Stimulated activated CD4-positive, alpha-beta T cell treated with anti-CD3 and anti-CD28 coated beads, Interleukin-12 subunit alpha, Interleukin-12 subunit beta, amount 100 ng/mL, for 4 hours (primary cell): ENCODE measurements at places on chromosomes 5 and 9.

DNA sequence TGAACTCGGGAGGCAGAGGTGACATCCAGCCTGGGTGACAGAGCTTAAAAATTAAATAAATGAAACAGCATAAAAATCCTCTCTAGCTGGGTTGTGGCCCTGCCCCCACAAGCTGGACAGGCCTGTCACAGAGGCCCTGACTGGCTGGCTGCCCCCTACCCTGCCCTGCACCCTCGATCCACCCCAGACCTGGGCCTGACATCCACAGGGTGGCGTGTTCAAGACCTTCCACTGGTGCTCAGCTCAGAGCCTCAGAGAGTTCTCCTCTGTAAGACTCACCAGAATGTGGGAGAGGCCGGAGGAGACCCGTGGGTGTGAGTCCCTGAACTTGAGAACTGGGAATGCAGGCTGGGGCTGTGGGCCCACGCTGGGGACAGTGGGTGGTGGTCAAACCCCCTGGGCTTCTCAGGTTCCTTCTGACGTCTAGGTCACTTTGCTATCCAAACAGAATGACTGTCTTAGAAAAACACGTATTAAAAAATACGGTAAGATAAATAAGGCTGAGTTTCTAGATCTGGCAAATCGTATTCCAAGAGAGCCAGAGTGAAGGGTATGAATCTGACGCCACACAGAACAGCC lies 9.7 kb upstream of the WDR38 start:
- DNase-seq: no peak

DNA sequence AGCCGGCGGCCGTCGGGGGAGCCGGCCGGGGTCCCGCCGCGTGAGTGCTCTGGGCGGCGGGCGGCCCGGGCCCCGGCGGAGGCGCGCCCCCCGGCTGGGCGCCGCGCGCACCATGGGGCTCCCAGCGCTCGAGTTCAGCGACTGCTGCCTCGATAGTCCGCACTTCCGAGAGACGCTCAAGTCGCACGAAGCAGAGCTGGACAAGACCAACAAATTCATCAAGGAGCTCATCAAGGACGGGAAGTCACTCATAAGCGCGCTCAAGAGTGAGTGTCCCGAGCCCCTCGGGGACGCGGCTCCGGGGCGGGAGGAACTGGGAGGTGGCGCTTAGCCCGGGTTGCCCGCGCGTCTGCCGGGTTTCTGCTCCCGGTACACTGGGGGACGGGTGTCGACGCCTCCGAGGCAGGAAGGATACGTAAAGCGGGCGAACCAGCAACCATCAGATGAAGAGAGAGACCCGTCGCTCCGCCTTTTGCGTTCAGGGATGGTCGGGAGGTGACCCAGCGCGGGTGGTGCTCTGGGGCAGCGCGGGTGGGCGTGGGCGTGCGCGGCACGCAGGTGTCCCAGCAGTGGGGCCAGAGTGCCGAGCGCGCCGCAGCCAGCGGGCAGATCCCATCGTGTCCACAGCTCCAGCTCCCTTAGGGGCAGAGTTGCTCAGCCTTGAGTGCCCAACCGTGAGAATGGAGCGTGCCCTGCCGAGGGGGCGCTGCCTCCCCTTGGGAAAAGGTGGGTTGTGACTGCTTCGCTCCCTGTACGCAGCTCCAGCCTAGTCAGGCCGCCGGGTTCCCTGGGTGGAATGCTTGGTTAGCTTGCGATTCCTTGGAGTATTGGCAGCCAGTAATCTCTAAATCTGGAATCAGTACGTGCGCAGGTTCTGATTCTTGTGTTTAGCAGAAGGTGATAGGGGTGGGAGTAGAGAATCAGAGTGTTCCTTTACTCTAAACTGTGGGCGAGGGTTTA lies 753 bp downstream of the ARHGAP26 start:
- DNase-seq: peak; percentile 51

DNA sequence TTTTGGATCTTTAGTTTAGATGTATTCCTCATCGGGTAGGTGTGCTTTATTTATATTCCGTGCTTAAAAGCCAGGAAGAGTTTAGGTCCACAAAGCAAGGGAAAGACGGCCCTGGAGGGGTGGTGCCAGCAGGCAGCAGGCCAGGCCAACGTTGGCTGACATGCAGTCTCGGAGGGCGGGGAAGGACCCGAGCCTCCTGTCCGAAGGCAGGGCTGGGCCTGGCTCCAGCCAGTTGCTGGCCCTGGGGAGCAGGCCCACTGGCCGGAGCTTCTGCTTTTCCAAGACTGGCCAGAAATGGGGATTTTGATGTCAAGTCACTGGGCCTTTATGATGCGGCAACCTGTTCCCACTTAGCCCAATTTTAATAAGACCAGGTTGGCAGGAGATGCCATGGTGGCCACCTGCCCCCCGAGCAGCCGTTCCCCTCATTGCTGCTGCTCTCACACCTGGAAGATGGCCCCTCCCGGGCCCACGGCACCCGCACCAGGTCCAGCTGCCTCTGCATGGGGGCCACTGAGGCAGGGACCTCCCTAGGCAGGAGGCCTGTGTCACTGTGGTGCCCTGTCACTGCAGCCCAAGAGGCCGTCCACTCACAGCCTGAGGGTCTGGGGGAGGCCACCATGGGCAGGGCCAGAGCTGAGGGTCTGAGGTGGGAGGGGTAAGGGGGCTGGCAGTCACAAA lies 23.2 kb downstream of the LPCAT1 start:
- DNase-seq: no peak

DNA sequence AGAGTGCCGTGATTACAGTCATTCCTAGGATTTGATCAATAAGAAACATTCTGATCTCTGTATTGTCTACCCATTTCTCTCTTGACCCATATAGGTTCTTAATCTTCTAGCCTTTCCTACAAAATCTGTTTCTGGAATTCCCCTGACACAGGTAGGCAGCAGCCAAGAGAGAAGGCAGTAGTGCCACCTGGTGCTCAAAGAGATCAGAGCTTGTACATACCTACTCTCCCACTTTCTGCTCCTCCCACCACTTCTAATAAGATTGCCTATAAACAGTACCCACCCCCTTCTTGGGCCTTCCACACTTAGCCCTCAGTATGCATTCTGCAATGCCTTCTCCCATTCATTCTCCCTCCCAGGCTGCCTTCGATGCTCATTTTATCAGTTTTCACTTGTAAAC lies 117.4 kb upstream of the RORB start:
- no peak for DNase-seq

- no peak for DNase-seq
Measured at GRCh38 chr5:57416278-57416994, 66.2 kb downstream of the ACTBL2 start.

DNA sequence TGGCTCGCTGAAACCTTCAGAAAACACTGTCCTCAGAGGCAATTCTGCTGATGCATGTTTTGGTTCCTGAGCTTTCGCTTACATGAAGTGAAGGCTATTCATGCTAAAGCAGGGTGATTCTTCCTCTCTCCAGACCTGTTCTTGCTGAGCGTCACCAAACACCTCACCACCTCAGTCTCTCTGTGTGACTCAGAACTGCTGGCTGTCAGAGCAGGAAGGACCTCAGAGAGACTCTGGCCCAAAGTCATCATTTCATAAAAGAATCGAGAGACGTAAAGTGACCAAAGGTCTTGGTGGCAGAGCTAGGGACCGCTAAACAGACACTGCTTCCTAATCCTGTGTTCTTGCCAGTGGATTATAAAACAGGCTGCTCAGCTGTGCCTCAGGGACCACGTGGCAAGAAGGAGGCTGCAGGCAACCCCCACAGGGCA lies 73.8 kb downstream of the LHFPL2 start:
- no peak for DNase-seq

GRCh38 chr9:22053178-22053577 lies 44.1 kb upstream of the CDKN2B start:
- no peak for DNase-seq

DNA sequence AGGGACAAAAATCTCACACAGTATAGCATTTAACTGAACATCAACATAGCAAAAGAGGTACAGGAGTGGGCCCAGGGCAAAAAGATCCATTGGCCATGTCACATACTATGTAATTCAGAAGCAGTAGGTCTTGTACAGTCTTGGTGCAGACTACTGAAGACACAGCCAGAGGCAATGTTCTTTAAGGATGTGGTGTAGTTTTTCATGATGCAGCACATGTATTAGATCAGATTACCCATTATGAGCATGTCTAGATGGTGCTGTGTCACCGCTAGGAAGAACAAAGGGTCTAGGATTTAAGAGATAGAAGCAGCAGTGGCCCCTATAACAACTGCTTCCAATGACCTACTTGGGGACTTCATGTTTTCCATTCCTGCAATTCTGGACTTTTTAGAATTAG lies 610.4 kb upstream of the MEF2C start:
- DNase-seq: no peak

GRCh38 chr9:33111631-33112030 lies 35.2 kb upstream of the SMU1 start:
- DNase-seq: no peak

GRCh38 chr9:112599732-112600131 lies 113.1 kb downstream of the KIAA1958 start:
- no peak for DNase-seq

- no peak for DNase-seq
Measured at GRCh38 chr9:38368731-38369130, 23.8 kb upstream of the ALDH1B1 start.

GRCh38 chr9:135605238-135605781 lies 34.0 kb downstream of the GLT6D1 start:
- DNase-seq: no peak

DNA sequence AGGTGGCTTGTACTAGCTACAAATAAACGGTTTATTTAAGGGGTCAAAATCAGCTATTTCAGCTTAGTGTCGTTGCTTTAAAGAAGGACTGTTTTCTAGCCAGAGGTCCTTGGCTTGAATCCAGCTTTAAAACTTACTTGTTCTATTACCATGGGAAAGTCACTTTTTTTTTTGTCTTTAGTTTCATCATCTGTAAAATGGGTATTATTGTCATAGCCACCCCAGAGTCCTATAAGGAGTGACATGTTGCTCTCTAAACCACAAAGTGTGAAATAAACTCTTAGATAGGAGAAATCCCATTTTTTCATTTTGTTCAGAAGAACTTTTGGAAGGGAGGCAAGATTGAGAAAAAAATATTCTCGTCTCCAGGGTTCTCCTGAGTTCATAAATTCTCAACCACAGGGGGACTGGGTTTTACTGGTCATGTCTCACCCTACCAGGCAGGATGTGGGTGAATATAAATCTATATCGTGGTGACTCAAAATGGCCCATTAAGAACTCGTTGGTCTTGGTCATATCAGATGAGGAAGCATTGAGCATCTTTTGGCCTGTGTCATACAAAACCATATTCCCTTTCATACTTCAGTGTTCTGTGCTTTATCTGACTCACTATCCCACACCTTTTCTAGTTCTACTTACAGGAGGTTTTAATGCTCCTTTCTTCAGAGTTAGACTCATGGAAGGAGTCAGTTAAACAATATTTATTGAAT lies 202.7 kb upstream of the NR3C1 start:
- DNase-seq: no peak

DNA sequence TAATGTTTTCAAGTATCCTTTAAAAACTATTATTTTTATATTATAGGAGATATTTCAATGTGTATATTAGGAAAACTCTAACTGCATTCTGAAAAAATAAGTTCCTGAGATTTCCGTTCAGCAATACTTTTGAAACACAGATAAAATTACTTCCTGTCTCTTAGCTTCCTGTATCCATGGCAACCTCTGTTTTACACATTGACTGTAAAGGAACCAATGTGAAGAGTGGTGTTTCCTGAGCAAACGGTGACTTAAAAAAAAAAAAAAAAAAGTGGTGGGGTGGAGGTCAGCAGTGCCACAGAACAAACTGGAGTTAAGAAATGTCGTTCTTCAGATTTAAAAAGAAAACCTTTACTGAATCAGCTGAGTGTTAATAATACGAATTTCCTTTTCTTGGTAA lies at the start of gene LRRC70:
TSS of gene LRRC70 (plus strand) at position 280 of the 400 bp plus-strand sequence. CDS start 620 bp downstream, outside the sequence.
- DNase-seq: no peak

DNA sequence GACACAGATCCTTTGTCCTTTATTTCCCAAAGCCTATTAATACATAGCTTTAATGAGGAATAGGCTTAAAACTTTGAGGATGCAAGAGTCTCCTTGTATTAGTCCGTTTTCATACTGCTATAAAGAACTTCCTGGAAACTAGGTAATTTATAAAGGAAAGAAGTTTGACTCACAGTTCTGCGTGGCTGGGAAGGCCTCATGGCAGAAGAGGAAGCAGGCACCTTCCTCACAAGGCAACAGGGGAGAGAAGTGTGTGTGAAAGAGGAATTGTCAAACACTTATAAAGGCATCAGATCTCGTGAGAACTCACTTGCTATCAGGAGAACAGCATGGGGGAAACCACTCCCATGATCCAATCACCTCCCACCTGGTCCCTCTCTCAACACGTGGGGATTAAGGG lies 5.4 kb upstream of the CLK4 start:
- no peak for DNase-seq

- no peak for DNase-seq
Measured at GRCh38 chr5:180135128-180135955, 63.8 kb upstream of the RNF130 start.

- peak; percentile 28 for DNase-seq
Measured at GRCh38 chr5:138662599-138662998, 87.4 kb upstream of the HSPA9 start.

DNA sequence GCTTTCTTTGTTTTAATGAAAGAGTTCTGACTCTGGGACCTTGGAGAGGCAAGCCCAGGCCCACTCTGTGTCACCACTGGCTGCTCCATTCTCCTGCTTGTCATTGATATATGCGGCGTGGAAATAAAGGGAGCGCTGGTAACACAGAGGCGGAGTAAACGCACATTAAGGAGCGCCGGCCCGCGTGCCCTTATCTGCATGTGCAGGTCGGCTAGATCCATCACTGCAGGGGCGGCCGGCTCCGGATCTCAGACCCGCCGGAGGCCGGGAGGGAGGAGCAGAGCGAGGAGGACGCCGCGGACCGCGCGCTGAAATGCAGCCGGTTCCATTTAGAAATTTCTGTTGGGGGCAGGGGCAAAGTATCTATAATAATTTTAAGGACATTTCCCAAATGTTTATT lies 70.8 kb downstream of the MRPL36 start:
- DNase-seq: no peak

- DNase-seq: no peak
Measured at GRCh38 chr9:76658510-76659231, 105.6 kb upstream of the PCA3 start.

DNA sequence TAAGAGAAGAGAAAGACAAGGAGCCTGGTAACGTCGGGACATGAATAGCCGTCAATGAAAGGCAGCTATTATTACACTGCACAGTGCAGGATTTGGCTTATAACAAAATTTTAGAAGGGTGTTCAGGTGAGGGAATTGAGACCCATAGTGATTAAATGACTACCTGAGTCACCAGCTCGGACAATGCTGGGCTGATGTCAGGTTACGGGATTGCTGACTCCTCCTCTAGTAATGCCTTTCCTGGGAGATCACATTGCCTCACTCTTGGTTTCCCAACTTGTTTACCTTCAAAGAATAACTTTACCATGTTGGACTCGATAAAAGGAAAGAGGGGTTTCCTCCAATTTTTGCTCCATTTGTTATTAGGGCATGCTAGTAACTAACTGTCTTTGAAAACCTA lies 132.6 kb downstream of the GHR start:
- DNase-seq: no peak

GRCh38 chr5:60102961-60103693 lies 209.6 kb upstream of the PDE4D start:
- no peak for DNase-seq

DNA sequence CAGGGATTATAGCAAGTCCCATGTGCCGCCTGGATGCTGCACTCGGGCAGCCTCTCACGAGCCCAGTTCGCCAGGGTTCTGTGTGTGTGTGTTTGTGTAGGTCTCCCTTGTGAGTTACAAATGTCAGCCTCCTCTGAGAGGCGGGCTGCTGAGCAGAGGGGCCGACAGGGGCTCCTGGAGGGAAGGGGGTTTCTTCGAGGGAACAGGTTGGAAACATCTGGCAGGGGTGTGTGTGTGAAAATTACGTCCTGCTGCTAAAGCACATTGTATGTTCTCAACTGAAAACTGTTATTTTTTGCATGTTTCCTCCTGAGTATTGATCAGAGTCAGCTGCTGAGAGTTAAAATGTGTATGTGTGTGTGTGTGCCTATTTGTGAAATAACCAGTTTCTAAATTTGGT lies 9.7 kb downstream of the GALNT10 start:
- DNase-seq: no peak
